Right lobe of liver (tissue), 6 donors: ENCODE measurements at places on chromosomes 11 and 22. TPM values are rescaled to one million over a fixed set of nuclear protein-coding genes. Genes with fewer than 3 reads are reported as not detected.

GRCh38 chr11:74989260-74989638, 516 bp downstream of the NEU3 start:
- no peaks in the 10 kb centered on the region for H3K27me3 ChIP-seq
- H3K4me1 ChIP-seq = peaks cover 5% of the 10 kb centered on the region
- no peak for DNase-seq
- peak overlapping the region; percentile 72 for H3K27ac ChIP-seq
- H3K4me3 ChIP-seq = peak overlapping the region; percentile 77

Gene MRGPRF
- total RNA-seq = 1.9 TPM

DNA sequence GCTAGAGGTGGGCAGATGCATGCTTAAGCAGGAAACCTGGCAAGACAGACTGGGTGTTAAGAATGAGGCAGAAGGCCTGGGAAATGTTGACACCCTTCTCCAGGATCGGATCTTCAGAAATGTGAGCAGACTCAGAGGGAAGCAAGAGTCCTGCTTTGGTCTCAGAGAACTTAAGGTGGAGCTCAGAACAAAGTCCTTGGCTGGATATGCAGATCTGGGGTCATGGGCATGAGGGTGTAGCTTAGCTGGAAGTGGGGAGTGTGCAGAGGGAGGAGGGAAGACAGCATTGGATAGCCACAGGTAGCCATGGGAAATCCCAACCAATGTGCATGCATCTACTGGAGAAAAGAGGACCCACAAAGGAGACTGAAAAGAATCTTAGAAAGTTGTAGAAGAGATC, 58.6 kb upstream of the CDON start:
- no peaks in the 10 kb centered on the region for H3K27me3 ChIP-seq
- H3K27ac ChIP-seq = no peak overlapping the region
- H3K4me1 ChIP-seq = no peaks in the 10 kb centered on the region
- no peak for DNase-seq
- no peaks in the 10 kb centered on the region for H3K36me3 ChIP-seq
- no peak overlapping the region for H3K4me3 ChIP-seq

Gene KRTAP5-2
- not detected for total RNA-seq

Gene FEN1
- 13.3 TPM for total RNA-seq

Gene DRG1
- total RNA-seq = 24.4 TPM

DNA sequence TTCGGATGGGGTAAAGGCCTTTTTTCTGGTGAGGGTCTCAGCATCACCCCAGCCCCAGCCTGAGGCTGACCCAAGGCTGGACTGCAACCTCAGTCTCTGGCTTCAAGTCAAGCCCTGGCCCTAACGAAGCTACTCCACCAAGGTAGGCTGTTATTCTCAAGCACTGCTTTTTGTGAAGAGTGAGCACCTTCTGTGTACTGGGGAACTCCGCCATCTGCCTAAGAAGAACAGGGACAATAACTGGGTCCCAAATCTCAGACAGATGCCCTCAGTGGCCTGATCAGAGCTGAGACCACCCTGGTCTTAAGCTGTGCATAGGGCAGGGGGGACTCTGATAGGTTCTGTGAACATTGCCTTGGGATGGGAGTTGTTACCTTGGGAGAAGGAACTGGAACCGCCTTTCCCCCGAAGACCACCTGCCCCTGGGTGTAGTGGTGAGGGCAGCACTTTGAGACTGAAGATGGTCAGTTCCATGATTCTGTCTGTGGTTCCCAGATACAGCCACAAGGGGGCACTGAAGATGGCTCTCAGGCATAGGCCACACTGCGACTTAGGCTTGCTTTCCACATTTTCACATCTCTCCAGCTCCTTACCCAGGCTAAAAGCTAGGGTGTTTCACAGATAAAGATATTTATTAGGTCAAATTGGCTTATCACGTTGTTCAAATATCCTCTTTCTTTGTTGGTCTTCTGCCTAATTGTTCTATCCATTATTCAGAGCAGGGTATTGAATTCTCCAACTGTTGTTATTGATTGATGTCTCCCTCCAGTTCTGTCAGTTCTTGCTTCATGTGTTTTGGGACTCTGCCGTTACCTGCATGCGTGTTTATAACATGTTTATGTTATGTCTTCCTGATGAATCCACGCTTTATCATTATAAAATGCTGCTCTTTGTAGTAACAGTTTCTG, 11.8 kb upstream of the UVRAG start:
- DNase-seq = peak; percentile 75
- no peak overlapping the region for H3K4me3 ChIP-seq
- no peaks in the 10 kb centered on the region for H3K4me1 ChIP-seq
- H3K27me3 ChIP-seq = no peaks in the 10 kb centered on the region

Gene SORL1
- total RNA-seq = 55.5 TPM

- H3K27ac ChIP-seq = no peak overlapping the region
- H3K4me3 ChIP-seq = no peak overlapping the region
- no peaks in the 10 kb centered on the region for H3K36me3 ChIP-seq
- H3K4me1 ChIP-seq = no peaks in the 10 kb centered on the region
- no peaks in the 10 kb centered on the region for H3K27me3 ChIP-seq
- peak; percentile 25 for DNase-seq
These were observed 97.7 kb upstream of the TP53I11 start for GRCh38 chr11:45048313-45048841.

Gene NTM
- not detected for total RNA-seq

Gene ZBTB16
- total RNA-seq = 205 TPM

Gene SCUBE1
- 1.2 TPM for total RNA-seq
